CD4-positive, alpha-beta T cell treated with Interleukin-12 subunit alpha and Interleukin-12 subunit beta, for 1 hour (primary cell): ENCODE measurements at places on chromosomes 4 and X.

- no peak for DNase-seq
These were observed 11.2 kb downstream of the ABLIM2 start for GRCh38 chr4:8147231-8147970.

- DNase-seq: no peak
These were observed 872.5 kb upstream of the ADGRL3 start for GRCh38 chr4:60327651-60328050.

GRCh38 chrX:50778272-50778671 lies 35.7 kb downstream of the SHROOM4 start:
- DNase-seq: no peak

DNA sequence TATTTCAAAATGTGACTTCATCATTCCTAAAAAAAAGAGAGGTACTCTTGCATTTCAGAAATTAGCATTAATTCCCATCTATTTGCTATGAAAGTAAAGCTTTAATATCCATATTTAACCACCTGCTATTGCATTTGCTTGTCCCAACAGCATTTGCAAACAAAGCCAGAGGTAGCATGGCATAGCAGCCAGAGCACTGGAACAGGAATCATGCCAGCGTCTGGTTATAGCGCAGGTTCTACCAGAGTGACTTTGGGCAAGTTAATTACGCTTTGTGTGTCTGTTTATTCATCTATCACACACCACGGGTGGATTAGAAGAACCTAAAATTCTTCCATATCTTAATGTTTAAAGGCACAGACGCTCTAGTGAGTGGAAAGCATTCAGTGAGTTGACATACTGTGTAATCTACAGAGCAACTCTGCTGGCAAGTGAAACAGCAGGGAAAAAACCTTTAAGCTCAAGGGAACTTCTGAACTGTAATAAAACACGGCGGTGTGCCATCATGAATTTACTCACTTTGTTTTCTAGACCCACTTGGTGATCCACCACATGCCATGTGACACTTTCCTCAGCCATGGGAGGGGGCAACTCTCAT lies 76.6 kb upstream of the QRFPR start:
- DNase-seq: no peak

GRCh38 chr4:140807491-140808252 lies 51.5 kb upstream of the TBC1D9 start:
- no peak for DNase-seq

- no peak for DNase-seq
These were observed 61.0 kb upstream of the FTHL17 start for GRCh38 chrX:31132821-31133241.

GRCh38 chrX:54208531-54208930 lies 25.5 kb upstream of the FAM120C start:
- DNase-seq: no peak

DNA sequence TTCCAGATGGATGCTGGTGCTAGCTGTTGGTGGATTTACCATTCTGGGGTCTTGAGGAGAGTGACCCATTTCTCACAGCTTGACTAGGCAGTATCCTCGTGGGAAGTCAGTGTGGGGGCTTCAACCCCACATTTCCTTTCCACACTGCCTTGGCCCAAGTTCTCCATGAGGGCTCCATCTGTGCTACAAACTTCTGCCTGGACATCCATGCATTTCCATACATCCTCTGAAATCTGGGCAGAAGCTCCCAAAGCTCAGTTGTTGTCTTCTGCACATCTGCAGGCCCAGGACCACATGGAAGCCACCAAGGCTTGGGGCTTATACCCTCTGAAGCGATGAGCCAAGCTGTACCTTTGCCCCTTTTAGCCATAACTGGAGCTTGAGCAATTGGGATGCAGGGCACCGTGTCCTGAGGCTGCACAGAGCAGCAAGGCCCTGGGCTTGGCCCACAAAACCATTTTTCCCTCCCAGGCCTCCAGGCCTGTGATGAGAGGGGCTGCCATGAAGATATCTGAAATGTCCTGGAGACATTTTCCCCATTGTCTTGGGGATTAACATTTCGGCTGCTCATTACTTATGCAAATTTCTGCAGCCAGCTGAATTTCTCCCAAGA lies 248.7 kb upstream of the ANKRD50 start:
- no peak for DNase-seq

DNA sequence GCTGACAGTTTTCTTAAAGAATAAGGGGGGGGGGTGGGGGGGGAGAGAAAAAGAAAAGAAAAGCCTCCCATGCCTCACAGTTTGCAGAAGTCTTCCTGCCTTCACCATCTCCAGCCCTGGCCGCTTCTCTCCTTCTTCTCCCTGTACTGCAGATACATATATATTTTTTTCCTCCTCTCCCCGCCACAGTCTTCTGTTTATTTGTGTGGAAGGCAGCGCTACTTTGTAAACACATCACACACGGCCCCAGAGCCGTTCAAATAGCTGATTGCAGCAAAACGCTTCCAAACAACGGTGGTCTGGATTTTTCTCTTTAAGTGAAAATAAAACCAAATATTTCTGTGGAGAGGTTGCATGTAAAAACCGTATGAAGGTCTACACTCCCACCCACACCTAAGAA lies 732 bp downstream of the NLGN4X start:
- DNase-seq: no peak

DNA sequence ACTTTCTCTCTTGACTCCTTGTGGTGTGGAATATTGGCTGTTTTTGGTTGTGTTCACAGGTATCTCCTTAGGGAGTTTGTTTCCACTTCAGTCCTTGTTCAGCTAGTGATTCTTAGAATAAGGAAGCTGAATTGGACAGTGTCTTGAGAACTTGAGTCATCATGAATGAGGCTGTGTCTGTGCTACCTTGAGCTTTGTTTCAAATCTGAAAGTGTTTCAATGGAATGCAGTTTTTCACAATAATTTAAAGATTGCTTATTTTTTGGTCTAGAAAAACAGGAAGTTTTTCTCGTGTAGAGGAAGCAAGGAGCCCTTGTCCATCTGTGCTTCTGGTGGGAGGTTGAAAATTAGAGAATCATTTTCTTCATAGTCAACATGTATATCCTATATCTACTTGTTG lies 76.5 kb downstream of the ZNF518B start:
- no peak for DNase-seq

- no peak for DNase-seq
These were observed 355.8 kb downstream of the KLHL4 start for GRCh38 chrX:87873347-87873941.

DNA sequence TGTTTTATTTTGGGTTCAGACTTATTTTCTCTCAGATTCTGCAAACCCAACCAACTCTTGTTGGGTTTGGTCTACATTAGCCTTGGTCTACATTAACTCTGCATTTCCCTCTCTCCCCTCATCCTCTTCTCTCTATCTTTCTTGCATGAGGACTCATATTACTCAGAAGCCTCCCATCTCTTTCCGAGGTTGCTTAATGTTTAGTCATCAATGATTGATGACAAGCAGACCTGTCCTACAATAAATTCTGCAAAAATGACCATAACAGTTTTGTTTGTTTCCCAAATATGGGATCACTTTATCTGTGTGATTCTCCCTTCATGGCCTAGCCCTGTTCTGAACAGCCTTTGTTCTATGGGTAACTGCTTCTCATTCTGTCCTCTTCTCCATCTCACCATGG lies 75.2 kb downstream of the GABRB1 start:
- no peak for DNase-seq

GRCh38 chr4:73446336-73446938 lies 10.4 kb downstream of the AFP start:
- DNase-seq: peak; percentile 25

DNA sequence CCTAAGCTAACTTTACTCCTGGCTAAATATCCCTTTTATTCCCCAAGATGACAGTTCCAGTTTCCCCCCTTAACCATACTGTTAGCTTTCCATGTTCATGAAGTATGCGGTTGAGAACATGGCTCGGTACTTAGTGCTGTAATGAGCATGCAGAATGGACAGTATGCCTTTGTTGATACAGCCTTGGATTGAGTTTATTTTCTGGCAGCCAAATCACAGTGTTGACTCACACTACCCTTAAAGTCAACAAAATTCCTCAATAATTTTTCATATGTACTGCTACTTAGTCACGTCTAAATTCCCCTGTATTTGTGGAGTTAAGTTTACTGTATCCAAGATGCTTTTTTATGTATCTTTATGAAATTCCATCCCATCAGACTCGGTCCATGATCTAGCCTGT lies 1.4 kb upstream of the VEGFC start:
- DNase-seq: no peak

GRCh38 chr4:69835766-69836165 lies 24.2 kb downstream of the SULT1E1 start:
- no peak for DNase-seq

- DNase-seq: peak; percentile 2
These were observed 165.5 kb downstream of the KLF8 start for GRCh38 chrX:56397636-56398035.

GRCh38 chrX:154096140-154097002 lies 1.1 kb downstream of the MECP2 start:
- peak; percentile 27 for DNase-seq

DNA sequence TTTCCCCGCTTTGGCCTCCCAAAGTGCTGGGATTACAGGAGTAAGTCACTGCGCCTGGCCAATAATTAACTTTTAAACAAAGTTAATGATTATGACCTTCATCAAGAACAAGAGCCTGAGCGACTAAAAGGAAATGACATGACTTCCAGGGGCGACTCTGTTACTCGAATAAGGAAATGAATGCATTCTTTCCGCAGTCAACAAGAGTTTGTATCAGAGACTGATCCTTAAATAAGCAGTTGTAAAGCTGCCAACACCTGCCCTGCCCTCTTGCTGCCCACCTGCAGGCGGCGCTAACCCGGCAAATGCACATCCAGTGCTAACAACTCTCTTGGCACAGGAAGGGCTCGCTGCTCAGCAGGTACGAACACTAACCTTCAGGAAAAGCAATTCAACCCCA lies 27.3 kb downstream of the WDR1 start:
- DNase-seq: no peak

DNA sequence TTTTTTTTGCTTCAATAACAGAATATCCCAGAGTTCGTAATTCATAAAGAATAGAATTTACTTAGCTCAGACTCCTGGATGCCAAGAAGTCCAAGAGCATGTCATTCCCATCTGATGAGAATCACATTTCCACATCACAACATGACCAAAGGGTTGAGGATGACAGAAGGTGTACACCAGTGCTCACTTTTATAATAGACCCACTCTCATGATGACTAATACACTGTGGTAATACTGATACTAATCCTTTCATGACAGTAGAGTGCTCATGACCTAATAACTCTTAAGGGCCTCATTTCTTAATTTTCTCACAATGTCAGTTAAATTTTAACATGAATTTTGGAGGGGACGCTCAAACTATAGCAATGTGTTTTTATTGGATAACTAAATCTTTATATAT lies 69.2 kb downstream of the ZNF732 start:
- DNase-seq: no peak

GRCh38 chrX:23497919-23498318 lies 163.3 kb downstream of the PTCHD1 start:
- DNase-seq: no peak

- DNase-seq: no peak
These were observed 199.6 kb downstream of the AFF2 start for GRCh38 chrX:148700021-148700420.

GRCh38 chr4:142752202-142752786 lies 93.8 kb downstream of the INPP4B start:
- DNase-seq: no peak

DNA sequence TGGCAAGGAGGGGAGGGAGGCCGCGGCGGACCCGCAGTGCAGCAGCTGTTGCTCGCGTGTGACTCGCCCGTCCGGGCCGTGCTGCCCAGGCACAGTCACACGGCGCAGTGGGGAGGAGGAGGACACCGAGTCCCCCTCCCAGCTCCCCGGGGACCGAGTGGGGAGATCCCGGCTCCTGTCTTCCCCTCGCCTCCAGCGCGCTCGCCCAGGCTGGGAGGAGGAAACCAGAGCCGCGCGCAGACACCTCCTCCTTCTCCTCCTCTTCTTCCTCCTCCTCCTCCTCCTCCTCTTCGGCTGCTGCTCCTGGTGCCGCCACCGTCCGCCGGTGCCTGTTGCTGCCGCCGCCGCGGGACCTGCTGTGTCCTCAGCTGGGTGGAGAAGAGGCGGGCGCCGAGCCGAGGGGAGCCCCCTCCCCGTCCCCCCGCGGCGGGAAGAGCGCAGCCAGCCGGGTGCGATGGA lies at the start of gene TBC1D1:
Gene TBC1D1, plus strand, starts transcription at position 284 of the 459 bp plus-strand sequence. CDS start 11,012 bp downstream, outside the sequence.
- peak; percentile 57 for DNase-seq

DNA sequence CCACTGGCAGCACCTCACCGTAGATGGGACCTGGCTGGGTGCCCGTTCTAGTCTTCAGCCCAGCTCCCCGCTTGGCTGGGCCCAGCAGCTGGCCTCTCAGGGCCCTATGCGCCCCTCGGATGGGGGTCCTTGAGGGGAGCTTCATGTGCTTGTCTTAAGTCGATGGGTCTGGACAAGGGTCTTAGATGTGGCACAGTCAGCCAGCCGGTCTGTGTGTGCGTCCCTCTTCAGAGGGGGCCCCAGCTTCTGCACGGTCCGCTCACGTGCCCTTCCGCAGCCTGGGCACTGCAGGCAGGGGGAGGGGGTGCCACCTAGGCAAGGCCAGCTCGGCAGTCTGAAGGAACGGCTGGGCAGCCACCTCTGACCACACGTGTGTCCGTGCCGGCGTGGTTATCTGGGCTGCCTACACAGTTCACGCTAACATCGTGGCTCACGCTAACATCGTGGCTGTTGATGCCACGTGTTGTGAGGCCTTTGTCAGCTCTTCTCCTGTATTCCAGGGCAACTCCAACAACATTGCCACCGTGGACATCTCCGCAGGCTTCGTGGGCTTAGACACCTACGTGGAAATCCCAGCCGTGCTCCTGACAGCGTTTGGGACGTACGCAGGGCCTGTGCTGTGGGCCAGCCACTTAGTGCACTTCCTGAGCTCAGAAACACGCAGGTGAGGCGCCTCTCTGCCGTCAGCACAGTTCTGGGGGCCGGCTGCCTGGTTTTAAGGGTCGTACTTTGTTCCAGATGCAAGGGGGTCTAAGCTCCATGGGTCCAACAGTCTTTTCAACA lies 34.5 kb downstream of the PIGG start:
- no peak for DNase-seq

DNA sequence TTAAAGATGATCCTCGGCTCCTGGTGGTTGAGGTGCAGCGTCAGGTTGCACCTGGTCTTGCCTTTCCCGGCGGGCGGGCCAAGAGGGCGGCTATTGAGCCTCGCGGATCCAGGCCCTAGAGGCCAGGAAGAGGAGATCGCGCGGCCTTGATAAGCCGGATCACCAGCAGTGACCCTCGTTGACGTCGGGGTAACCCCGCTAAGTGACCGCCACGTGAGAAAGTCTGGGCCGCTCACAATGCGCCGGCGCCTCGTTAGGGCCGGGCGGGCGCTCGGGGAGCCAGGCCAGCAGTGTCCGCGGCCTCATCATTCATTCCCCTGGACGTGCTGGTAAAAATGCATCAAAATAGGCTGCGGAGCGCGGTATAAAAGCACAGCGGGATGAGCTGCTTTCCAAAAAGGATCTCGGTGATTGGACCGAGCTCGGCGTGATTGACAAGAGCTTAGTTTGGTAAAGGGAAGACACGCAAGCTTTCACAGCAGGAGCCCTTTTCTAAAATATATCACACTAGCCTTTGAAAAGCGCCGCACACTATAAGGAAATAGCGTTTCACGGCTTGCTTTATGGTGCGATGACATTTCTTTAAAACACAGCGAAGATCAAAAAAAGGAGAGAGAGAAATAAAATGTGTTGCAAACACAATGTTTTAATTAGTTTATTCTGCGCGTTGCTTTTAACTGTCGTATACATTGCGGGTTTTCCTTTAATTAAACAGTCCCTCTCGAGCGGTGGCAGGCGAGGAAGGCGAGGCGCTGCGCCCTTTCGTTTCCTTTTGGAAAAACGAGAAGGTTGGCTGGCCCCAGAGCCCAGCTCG lies 15.9 kb upstream of the ZIC3 start:
- DNase-seq: no peak

- no peak for DNase-seq
These were observed 109.9 kb downstream of the AFF2 start for GRCh38 chrX:148610328-148610698.
